ENCODE measurements at places on chromosomes 1 and 21.

DNA sequence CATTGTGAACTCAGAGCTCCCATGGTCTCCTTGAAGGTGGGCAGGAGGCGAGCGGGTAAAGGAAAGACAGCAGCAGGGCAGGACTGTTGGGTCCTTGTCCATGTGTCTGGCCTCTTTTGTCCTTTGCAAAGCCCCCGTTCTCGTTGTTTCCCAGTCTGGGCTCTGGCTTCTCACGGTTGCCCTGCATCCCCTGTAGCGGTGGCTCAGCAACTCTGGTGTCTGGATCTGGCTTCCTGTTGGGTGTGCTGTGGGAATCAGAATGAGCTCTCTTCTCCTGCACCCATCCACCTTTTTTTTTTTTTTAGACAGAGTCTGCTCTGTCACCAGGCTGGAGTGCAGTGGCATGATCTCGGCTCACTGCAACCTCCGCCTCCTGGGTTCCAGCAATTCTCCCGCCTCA is 11.1 kb downstream of the H6PD start:
- no peak for DNase-seq

GRCh38 chr1:182739545-182739944 is 50.0 kb upstream of the NPL start:
- no peak for DNase-seq

DNA sequence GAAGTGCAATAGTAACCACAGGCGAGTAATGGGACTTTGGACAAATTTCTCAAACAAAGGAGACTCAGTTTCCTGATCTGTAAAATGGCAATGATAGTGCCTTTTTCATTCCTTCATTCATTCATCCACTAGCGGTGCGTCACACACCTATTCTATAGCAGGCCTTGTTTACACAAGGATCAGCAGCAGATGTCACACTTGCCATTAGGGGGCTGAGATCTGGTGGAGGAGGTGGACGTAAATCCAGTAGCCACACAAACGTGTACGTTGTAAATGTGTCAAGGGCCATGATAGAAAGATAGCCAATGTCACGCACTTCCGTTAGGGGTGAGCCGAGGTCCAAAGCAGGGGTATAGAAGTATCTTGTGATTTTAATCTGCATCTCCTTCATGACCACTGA is 34.2 kb downstream of the SERINC2 start:
- no peak for DNase-seq

GRCh38 chr1:160161965-160162705 is 10.7 kb downstream of the ATP1A4 start:
- no peak for DNase-seq

GRCh38 chr1:53643041-53643880 is 95.7 kb downstream of the GLIS1 start:
- no peak for DNase-seq

DNA sequence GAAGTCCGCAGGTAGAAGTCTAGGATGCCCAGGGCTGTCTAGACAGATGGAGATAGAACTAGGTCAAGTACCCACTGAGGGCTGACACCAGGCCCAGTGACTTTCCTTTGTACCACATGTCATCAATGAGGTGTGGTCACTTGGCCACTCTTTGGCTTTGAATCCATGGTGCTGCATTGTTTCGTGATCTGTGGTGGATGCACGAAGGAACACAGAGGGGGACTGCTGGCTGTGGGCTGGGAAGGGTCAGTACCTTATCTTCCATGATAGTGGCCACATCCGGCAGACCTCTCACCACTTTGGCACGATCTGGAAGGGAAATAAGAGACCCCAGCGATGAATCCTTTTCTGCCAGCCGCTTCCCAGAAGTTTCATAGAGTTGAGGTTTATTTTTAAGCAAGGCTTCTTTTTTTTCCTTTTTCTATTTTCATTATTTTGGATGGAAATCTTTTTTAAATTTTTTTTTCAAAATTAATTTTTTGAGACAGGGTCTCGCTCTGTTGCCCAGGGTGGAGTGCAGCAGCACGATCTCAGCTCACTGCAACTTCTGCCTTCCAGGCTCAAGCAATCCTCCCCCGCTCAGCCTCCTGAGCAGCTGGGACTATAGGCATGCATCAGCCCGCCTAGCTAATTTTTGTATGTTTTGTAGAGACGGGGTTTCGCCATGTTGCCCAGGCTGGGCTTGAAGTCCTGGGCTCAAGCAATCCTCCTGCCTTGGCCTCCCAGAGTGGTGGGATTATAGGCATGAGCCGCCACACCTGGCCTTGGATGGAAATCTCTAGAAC is 53.1 kb downstream of the MYOM3 start:
- no peak for DNase-seq

DNA sequence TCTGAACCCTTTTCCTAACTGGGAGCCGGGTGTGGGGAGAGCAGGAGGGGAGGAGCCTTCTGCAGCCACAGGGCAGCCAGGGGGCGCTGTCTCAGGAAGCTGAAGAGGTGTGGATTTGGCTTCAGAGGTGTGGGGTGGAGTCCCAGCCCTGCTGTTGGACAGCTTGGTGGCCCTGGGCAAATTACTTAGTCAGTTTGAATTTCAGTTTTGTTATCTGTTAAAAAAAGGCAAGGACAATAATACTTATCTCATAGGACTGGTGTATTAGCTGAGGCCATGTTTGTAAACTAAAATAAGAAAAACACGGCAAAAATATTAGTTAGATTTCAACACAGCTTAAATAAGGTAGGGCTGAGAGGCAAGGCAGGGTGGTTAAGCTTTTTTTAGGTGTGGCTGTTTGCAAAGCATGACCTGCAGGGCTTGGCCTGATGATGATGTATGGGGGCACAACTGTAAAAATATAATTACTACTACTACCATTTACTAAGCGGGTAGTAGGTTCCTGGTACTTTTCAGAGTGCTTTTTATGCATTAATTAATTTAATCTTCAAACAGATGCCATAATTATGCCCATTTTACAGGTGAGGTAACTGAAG is 111.8 kb downstream of the PLXNA2 start:
- no peak for DNase-seq

DNA sequence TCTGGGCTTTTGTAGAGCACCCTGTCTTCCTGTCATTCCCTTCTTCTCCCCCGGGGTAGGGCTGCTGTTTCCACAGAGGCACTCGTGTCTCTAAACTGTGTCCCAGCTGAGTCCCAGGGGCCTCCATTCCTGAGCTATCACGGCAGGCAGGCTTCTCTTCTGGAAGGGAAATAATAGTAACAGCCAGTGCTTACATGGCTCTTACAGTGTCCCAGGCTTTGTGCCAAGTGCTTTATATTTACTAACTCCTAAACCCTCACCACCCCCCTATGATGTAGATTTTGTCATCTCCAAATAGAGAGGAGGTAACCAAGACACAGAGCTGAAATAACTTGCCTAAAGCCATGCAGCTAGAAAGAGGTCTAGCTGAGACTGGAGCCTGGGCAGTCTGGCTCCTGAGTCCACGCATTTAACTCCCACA is 1.4 kb upstream of the CELF3 start:
- no peak for DNase-seq

DNA sequence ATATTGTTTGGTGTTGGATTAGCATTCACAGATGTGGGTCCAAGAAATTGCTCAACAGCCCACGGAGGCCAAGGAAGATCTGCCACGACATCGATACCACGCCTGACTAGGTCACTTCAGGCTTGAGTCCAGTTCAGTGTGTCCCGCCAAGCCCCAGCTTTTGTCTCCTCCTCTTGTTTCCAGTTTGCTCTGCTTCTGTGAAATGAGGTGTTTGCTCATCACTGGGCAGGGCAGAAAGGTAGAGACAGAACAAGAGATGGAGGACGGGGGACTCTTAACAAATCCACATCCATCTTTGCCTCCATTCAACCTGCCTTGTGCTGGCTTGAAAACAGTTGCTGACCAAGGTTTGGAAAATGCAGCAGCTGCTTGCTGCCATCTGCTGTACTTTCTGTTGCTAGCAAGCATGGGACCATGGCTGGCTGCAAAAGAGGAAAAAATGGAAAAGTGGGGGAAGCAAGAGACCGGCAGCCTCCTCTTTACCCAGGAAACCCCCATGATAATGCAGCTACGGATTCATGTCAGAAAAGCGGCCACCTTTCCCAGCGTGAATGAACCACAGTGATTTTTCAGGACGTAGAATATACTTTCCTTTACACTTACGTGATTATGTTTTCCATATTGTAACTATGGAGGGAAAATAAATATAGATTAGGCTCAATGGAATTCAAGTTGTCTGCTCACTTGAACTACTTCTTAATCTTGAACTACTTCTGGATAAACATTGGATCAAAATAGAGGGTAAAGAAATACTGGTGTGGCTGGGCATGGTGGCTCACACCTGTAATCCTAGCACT is 80.2 kb upstream of the GREM2 start:
- no peak for DNase-seq

DNA sequence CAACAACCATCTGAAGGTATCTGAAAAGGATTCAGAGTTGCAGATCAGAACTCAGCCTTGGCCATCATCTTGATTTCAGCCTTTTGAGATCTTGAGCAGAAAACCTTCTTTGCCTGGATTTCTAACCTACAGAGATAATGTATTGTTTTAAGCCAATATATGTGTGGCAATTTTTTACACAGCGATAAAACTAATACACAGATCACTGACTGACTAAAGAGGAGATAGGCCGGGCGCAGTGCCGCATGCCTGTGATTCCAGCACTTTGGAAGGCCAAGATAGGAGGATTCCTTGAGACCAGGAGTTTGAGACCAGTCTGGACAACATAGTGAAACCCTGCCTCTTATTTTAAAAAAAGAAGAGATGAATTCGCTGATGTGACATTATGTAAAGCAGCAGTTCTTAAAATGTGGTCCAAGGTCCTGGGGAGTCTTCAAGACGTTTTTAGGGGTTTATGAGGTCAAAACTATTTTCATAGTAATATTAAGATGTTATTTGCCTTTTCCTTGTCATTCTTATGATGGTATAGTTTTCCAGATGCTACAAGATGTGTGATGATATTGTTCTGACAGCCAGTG is 50.1 kb upstream of the CNN3 start:
- no peak for DNase-seq

DNA sequence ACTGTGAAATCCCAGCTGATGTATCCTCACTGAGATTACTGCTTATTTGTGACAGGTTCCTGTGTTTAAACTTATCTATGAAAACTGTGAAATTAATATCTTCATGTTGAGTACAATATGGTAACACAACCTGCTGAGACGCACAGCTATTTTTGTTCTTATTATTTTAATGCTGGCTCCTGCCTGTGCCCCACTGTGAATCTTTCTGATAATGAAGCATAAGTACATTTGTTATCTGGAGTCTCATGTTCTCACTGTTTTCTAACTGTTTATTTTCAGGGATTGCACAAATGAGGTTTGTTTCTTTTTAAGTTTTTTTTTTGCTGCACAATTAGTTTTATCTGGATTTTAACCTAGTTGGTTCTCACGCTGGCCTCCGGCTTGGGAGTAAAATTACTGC is 39.9 kb upstream of the IFNAR2 start:
- DNase-seq = no peak

DNA sequence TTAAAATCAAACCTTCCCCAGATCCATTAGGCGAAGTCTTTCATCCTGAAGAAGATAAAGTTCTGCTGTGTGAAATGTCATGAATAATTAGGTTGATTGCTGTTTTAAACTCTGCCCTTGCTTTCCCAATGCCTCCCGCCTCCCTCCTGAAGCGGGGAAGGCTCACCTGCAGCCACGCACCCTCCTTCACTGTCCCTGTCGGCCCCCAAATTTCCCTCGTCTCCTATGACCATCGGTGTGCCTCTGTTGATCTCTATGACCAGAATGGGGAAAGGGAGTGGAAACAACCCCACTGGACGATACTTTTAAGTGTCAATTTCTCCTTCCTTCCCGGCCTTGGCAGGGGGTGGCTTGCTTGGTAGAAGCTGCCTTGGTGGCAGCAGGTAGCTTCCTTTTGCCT is 35.1 kb downstream of the LHX4 start:
- no peak for DNase-seq

DNA sequence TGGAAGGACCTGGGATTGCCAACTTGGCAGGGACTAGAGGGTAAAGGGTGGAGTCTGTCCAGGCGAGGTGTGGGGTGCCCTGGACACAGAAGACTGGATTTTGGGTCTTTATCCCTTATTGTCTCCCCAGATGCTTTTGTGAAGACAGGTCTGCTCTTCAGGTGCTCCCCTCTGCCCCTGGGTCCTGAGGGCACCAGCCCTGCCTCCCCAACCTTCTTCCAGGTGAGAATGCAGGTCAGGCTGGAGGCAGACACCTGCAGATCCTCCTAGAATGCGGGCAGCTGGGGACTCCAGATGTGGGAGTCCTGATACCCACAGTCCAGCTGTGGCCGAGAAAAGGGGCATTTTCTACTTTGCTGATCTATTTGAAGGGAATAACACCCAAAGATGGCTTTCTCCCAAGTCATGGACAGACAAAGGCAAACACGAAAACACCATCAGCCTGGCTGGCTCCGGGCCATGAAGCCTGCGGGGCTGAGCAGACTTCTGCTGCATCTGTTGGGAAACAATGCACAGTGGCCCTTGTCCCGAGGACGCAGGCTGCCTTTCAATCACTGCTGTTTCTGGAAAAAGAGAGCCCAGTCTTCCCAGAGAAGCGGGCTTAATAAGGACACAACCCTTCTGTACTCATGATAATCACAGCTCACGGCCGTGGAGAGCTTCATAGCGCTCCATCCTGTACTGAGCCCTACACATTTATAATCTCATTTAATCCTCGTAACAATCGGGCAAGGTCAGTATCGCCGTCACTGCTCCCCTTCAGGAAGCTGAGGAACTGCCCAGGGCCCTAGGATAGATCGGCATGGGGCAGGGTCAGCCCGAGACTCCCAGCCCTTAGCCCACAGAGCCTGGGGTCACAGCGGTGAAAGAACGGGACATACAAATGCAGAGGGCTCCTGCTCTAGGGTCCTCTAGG is 62.0 kb upstream of the ABCG1 start:
- DNase-seq = no peak

DNA sequence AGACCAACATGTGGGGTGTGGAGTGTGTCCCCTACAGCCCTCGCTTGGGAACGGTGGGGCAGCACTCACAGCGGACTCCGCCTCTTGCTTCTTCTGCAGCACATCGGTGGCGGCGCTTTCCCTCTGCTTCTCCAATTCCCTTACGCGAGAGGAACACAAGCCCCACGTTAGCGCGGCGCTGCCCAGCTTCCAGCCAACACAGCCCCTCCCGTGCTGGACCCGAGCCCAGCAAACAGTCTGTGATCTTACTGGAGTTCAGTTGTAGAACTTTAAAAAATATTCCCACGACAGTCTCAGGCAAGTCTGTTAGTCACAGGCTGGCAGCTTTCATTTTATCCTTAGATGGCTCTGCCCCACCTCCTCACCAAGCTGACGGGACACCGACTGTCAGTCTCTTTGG is 13.6 kb downstream of the THAP3 start:
- no peak for DNase-seq

GRCh38 chr1:42043182-42043581 is 110.0 kb upstream of the GUCA2B start:
- DNase-seq = no peak

GRCh38 chr21:45021428-45022347 is 52.7 kb upstream of the ADARB1 start:
- no peak for DNase-seq
